NK-92 treated with Interleukin-12 subunit alpha and Interleukin-12 subunit beta, amount 100 ng/mL, for 24 hours (cell line): ENCODE measurements at places on chromosomes 1 and 21.

DNA sequence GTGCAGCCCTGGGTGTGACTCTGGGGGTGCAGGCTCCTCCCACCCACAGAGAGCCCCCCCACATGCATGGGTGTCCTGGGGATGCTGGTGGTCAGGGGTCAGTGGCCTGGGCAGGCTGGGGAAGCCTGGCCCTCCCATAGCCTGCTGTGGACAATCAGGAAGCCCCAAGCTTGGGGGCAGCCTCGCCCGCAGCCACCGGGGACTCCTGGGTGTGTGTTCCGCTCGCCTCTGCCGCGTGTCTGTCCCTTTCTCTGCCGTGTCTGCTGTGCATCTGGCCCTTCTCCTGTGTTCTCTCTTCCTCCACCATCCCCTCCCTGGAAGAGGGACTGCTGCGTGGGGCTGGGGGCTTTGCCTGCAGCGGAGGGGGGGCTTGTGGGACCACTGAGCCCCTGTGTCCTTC lies 22.9 kb downstream of the AGRN start:
- no peak for DNase-seq

DNA sequence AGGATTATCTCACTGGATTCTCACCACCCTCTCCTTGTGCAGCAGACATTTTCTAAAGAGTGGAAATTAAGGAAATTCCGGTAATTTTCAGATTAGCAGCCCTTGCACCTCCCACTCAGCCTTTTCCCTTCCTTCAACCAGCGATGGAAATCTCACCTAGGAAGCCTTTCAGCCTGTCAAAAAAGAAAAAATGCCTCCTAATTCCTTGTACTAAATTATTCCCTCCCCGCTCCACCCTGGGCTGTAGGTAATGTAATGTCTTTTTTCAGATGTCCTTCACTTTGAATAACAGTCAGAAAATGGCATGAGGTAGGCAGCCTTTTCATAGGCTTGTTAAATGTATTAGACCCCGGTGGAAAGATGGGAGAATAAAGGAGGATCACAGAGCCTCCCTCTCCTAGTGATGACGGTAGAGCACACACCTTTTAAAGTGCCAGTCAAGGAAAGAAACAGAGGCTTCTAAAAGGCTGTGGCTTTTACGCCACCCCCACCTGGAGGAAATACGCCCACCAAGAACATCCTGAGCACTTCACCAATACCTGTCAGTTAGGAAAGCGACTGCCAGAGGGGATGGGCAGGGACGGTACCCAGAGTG lies 62.8 kb upstream of the NEK2 start:
- no peak for DNase-seq

DNA sequence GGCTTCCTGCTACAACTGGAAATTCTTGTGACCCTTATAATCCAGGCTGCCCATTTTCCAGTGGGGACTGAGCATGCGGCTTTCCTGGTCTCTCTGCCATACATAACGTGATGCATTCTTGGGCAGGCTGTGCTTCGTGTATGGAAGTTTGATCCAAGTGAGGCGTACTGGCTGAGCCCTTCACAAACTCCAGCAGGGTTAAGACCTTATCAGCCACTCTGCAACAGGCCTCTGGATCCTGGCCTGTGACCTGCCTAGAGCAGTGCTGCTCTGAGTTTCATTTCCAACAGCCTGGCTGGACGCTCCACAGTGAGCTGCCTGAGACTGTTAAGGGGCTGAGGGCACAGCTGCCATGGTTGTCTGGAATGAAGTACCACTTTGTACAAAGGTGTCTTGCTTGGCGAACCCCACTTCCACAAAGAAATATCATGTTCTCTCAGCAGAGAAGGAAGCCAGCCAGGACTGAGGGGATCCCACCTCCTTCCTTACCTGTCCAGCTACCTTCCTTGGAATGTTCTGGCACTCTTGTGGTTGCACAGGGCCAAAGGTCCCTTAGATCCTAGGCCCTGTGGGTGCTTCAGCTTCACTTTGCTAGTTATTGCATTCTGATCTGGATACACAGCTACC lies 28.5 kb upstream of the XPR1 start:
- DNase-seq, result no peak

DNA sequence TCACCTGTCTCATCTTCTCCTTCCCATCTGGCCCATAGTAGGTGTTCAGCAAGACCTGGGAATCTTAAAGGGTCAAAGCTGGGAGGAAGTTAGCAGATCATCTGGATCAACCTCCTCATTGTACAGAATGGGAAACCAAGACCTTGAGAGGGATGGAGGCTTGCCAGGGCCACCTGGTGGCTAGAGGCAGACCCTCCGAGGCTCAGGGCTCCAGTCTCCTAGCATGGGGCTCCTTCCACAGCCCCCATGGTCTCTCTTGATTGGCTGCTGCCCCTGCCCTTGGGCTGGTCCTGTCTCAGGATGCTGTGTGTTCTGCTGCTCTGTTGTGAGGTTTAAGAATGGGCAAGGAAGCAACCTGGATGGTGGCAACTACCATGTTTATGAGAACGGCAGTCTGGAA lies 68.7 kb upstream of the CNTN2 start:
- DNase-seq, result no peak

DNA sequence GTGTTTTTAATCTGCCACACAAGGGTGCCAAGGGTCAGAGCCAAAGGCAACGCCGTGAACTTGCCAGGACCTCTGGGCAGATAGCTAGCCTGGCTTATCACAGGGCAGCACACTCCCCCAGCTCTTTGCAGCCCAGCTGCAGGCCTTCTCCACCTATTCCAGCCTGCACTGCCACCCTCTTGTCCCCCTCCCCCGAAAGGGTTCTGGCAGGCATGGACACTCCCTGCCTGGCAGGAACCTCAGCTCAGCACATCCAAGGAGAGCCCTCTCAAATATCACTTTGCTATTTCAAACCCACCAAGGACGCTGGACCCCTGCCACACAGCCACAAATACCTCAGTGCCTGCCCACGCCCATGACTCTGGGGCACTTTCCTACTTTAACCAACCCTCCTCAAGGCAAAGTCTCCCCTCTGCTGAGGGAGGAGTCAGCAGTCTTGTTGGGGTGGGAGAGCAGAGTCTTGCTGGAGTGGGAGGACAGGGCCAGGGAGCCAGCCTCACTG lies 9.1 kb downstream of the SSBP3 start:
- no peak for DNase-seq

- DNase-seq, result no peak
These were observed 414.0 kb downstream of the PRDM2 start for GRCh38 chr1:14113841-14114567.

GRCh38 chr1:115461526-115461925 lies 123.5 kb upstream of the NGF start:
- no peak for DNase-seq

DNA sequence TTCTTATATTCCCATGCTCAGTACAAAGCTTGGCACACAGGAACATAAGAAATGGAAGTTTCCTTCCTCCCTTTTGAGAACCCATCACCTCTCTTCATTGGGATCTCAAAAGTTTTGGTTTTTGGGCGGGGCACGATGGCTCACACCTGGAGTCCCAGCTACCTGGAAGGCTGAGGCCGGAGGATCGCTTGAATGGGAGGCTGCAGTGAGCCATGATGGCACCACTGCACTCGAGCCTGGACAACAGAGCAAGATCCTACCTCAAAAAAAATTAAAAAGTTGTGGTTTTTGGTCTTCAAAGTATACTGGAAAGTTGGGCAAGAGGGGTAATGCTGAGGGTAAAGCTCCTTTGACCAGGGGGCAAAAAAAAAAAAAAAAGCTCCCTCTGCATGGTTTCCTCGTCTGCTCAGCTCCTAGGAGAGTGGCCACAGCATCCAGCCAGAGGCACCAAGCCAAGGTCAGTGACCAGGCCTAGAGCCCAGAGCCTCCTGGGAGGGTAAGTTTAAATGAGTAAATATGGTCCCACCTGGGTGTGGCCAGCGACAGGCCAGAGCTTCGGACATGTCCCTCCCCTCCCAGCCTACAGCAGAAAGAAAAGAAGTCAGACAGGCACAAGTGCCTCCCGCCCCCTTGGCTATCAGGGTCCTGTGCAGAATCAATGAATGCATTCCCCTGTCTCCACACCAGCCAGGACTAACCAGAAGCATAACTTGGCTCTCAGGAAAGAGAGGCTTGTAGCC lies 5.0 kb downstream of the MEF2D start:
- no peak for DNase-seq
